ENCODE measurements at places on chromosomes 2 and 18.

DNA sequence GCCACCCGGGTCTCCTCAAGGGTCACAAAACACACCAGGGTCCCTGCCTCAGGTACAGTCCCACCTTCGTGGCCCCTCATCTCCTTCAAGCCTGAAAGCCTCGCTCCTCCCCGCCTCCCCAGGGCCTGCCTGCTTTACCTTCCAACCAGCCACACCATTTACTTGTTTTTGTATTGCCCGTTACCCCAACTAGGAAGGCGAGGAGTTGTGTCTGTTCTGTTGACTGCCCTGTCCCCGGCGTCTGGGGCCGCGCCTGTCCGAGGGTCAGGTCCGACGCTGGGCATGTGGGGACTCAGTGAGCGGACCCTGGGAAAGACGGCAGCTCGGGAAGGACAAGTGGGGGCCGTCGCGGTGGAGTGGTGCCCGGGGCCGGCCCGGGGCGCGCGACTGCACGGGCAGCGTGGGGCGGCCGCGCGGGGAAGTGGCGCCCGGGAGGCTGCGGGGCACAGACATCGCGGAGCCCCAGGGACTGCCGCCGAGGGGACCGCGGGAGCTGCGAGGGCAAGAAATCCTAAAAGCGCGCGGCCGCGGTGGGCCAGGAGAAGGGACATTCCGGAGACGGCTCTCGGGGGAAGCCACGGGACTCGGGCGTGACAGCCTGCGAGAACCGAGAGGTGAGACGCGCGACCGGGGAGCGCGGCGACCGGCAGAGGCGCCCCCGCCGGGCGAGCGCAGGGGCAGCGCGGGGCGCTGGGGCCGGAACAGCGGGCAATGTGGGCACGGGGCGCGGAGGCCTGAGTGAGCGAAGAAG, 797 bp upstream of the GRHL1 start:
- no peak for DNase-seq

DNA sequence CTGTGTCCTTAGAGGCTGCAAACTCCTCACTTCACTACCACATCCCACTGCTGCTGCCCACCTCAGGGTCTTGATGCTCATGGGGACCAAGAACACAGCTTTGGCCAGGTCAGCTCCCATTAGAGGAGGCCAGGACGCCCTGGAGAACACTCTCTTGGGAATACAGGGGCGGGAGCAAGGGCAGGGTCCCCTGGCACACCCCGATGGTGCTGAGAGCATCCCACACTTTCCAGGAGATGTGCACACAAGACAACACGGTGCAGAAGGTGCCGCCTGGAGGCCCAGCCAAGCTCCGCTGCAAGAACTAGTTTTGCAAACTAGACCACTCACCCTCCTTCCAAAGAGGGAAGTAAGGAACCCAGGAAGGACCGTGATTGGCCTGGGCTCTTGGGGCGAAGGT, 304.4 kb upstream of the SALL3 start:
- DNase-seq = no peak

GRCh38 chr2:231256494-231256893, 58.1 kb downstream of the ARMC9 start:
- DNase-seq = no peak

GRCh38 chr2:209579230-209579749, 155.4 kb downstream of the MAP2 start:
- no peak for DNase-seq

DNA sequence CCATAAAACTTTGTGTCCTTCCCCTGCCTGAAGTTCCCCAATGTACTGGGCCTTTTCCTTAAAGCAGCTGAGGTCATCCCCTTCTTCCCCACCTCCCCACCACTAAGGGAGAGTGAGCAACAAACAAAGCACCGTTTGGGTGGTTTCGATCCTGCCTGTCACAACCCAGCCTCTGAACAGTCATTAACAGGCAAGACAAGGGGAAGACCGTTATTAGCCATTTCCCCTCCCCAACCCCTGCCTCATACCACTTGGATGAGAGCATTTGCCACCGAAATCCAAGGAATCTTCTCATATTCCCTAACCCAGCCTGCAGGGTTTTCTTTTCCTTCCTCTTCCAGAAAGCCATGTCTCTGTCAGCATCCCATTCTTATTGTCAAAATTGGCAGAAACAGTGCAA, 65.6 kb downstream of the STRADB start:
- DNase-seq = no peak

GRCh38 chr18:61286867-61287266, 46.4 kb upstream of the CDH20 start:
- no peak for DNase-seq

DNA sequence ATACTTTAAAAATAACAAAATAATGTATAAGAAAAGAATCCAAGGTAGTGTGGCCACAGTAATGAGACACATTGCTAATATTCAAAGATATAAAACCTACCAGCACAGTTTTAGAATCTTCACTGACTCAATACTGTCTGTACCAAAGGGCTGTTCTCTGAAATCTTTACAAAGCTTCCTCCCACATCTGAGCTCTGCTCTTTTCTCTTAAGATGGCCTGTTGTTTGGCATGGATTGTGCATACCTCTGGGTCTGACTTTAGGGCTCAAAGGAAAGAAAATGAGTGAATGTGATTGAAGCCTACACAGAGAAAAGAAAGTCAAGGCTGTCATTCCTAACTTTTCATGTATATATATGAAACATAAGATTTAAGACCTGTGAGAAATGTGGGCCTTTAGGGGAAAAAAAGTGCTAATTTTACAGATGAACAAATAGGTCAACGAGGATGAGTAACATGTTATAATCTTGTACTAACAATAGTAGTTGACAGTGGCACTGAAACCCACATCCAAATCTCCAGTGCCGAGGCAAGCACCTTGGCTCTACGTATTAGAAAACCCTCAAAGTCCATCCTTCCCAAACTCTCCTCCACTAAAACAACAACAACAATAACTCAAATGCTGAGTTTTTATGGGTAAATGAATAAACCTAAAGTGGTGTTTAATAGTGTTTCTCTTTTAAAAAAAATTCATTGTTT, 114.2 kb downstream of the ZNF521 start:
- no peak for DNase-seq

GRCh38 chr18:70058916-70059315, 111.2 kb upstream of the CD226 start:
- DNase-seq = no peak

GRCh38 chr2:120218181-120218580, 5.0 kb downstream of the TMEM185B start:
- DNase-seq = no peak

- DNase-seq = peak; percentile 36
These were observed 251.8 kb downstream of the LPIN1 start for GRCh38 chr2:11998218-11998617.

DNA sequence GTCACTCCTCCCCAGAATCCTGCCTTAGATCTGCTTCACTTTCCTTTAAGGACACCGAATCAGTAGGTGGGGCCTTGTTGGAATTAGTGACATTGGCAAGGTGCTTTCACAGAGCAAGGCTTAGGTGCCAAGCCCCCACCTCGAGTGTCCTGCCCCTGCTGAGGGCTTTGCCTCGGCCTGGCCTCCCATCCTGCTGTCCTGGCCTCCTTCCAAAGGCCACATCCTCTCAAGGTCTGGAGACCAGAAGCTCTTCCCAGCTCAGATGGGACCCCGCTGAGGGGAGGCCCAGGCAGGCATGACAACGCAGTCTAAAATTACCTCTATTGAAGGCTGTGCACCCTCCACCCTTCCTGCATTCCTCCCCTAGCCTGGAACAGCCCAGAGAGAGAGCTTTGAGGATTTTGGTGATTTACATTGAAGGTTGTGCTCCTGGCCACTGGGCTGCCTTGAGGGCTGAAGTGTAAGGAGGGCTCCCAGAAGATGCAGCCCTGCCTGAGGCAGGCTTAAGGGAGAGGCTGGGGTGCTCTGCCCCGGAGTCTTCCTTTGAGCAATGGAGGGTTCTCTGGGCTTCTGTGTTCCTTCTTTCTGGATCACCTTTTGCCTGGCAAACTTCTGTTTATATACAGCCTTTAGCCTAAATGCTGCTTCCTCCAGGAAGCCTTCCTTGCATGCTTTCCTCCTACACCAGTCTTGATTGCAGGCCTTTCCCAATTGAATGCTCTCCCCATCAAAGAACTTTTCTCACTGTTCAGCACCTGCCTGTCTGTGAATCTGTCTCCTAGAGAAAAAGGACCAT, 154.4 kb downstream of the DDX1 start:
- no peak for DNase-seq

GRCh38 chr18:67961701-67962440, 445.4 kb upstream of the DSEL start:
- DNase-seq = no peak

- no peak for DNase-seq
These were observed 1352.9 kb upstream of the CHAC2 start for GRCh38 chr2:52414561-52415295.

GRCh38 chr18:79973517-79973916, 9.1 kb downstream of the HSBP1L1 start:
- DNase-seq = no peak

DNA sequence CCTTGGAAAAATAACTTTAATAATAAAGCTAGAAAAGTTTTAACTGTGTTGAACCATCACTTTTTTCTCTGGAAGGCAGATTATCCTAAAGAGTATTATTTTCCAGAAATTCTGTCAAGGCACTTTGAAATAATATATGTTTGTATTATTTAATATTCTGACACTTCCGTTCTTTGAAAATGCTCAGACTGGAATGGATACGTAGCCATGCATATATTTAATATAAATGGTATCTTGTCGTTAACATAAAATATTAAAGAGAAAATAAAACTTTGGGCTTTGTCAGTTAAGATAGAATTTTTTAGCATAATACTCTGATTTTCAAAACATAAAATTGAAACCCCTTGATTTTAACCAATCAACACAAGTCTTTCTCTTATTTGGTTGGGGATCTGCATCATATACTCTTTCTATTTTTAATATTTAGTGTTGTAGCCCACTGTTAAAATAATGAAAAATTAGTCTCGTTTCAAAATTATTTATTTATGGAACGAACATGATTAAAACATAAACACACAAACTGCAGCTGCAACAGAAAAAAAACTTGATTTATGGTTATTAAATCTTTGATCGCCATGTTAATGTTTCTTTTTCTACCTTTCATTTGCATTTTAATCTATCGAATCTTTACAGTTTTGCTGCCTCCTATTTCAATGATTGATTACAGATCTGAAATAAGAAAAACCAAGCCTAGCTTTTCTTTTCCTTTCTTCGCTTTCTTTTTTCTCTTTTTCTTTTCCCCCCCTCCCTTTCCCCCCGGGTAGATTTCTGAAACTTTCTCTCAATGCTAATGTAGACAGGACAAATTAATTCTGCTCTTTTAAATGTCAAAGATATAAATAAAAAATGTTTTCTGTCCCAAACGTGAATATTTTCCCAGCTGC, 145.5 kb downstream of the MEIS1 start:
- no peak for DNase-seq

DNA sequence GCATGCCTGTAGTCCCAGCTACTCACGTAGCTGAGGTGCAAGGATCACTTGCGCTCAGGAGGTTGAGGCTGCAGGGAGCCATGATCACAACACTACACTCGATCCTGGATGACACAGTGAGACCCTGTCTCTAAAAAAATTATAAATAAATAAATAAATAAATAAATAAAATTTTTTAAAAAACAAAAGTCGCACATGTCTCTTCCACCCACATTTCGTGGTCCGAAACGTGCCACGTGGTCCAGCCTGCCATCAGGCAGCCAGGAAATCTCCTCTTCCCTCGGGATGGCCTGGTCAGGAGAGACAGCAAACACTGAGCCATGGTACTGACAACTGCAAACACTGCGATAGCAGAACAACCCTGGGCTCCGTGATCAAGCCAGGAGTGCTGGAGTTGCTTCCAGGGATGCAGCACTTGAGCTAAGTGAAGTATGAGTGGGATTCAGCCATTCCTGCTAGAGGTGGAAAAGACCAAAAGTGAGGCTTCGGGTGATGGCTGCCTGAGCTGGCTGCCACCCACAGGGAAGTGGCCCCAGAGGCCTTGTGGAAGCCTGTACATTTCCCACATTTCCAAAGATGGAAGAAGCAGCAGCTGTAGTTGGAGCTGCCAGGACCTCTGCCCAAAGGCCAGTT, 193.1 kb downstream of the SMAD2 start:
- no peak for DNase-seq

- no peak for DNase-seq
These were observed 161.3 kb downstream of the DNER start for GRCh38 chr2:229553091-229553490.

DNA sequence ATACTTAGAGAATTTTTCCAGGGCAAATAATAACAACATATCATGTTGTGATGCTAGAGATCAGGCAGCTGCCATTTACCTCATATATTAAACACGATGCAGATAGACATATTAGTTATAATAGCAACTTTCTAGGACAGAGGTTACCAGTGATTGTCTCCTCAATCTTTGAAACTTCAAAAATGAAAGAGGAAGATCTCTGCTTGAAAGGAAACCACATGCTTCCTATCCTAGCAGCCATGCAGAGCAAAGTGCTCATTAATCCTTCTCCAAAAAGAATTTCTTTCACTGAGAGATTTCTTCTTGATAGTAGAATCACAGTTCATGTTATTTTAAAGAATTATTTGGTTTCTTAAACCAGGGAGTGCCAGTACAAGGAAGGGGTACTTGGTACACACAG, 317.2 kb downstream of the CPS1 start:
- no peak for DNase-seq

- no peak for DNase-seq
These were observed 51.4 kb downstream of the ITGAV start for GRCh38 chr2:186641132-186641806.

DNA sequence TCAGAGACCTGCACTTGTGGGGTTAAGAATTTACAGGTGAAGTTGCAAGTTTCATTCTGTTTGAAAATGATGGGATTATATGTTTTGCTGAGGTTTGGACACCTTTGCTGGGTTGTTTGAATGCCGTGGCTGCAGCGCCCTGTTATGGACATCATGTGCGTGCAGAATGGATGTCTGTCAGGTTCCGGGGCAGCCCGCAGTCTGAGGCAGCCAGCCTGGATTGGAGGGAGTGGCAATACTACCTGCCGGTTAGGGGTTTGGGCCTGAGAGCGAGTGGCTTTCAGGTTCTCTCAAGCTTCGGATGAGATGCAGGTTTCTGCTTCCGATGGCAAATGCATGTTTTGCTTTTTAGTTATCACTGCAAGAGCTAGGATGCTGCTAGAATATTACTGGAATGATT, 1.1 kb downstream of the CASP8 start:
- no peak for DNase-seq

GRCh38 chr2:9613291-9613690, 17.5 kb downstream of the YWHAQ start:
- no peak for DNase-seq

- DNase-seq = peak; percentile 65
These were observed 140.1 kb downstream of the PTGR3 start for GRCh38 chr18:75068682-75069435.

GRCh38 chr18:79682894-79683625, 3.5 kb downstream of the CTDP1 start:
- no peak for DNase-seq

GRCh38 chr18:75474332-75474731, 46.8 kb upstream of the SMIM21 start:
- no peak for DNase-seq

All from pulmonary artery endothelial cell (primary cell).